Choroid plexus epithelial cell (primary cell): ENCODE measurements at places on chromosomes 12 and 14.

GRCh38 chr12:101697197-101697929 lies at the start of gene CHPT1:
TSS of gene CHPT1 (plus strand) at chr12:101697640. CDS start at chr12:101697862, 222 bp downstream.
- peak; percentile 15 for DNase-seq

- no peak for DNase-seq
Observed at GRCh38 chr12:132713123-132713522, 2.5 kb downstream of the PGAM5 start.

DNA sequence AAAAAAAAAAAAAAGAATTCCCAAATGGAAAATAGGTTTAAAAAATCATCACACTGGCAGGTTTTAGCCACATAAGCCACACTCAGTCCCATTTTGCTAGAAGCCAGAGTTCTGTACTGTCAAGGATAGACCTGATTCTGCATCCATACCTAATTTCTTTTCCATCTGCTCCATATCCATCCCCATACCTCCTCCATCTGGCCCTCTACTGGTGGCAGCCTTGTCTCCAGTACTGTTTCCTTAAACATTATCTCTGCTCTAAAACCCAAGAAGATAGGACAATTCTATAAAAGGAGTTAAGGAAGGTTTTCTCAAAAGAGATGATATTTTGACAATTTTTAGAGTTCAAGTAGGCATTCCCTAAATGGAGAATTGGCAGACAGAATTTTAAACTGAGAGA lies 26.0 kb upstream of the RXYLT1 start:
- peak; percentile 9 for DNase-seq

GRCh38 chr14:24285351-24285750 lies 14.0 kb upstream of the RABGGTA start:
- no peak for DNase-seq

DNA sequence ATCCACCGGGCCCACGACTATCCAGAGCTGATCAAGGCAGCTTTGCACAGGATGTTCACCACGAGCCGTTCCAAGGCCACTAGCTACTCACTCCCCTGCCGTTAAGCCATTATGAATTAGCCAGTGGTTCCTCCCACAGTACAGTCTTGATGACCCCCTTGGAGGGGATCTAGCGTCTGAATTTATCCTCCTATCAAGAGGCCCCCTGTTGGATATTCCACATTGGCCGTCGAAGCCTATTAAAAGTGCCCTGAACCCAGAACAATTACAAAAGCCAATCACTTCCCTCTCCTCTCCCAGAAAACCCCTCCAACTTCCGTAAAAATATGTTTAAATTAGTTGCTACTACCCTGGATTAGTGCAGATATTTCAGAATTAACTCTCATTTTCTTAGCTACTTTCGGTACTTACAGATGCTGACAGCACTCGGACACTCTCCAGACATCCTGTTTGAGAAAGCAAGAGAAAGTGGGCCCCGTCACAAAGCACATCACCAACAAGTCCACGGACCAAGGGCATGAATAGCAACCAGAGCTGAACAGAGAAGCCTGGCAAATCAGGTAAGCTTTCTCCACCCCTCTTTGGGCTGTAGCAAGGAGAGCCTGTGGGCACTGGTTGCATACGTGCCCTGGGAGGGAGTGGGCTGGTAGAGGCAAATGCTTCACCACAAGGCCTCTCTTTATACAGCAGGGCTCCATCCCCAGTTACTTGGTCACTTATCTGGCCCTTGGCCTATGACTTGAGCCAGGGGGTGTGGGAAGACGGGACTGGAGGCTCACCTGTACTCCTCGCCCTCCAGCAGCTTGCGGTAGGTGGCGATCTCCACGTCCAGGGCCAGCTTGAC lies 5.3 kb downstream of the KRT3 start:
- no peak for DNase-seq

DNA sequence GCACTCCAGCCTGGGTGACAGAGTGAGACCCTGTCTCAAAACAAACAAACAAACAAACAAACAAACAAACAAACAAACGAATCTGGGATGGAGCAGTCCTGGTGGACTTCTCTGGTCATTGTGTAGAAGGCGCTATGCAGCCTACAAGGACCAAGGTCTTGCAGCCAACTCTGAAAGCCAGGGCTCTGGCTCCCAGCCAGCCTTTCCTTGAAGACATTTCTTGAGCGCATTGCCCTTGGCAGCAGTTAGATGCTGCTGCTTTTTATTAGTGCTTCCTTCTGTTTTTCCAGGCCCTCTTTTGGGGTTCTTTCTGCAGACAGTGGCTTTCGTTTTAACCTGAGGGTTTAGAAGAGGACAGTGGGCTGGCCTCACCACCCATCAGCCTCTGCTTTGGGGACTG lies 20.2 kb downstream of the CCDC177 start:
- no peak for DNase-seq

DNA sequence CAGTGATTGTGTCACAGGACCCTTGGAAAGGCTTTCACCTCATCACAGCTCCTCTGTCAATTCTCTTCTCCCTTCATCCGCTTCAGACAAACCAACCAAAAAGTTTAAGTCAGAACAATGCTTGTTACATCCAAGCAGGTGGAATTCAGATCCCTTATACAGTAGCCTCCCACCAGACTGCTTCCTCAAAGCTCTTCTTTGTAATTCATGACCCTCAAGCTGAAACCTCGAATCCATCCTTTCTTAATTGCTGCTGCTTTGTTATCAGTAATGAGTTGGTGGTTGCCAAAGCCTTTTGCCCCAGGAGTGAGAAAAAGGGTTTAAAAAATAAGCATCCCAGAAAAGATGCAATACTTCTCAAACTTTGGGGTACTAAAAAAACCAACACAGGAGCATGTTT lies 9.5 kb downstream of the BEST3 start:
- DNase-seq, result no peak

GRCh38 chr12:104938371-104938770 lies 19.7 kb downstream of the SLC41A2 start:
- peak; percentile 28 for DNase-seq
